NCI-H460 (cell line): ENCODE measurements at places on chromosomes 12 and 14. TPM values are rescaled to one million over a fixed set of nuclear protein-coding genes. Genes with fewer than 3 reads are reported as not detected.

Gene ASCL1
- total RNA-seq: not detected in 2 replicates

GRCh38 chr12:63897931-63898330 lies 53.4 kb downstream of the SRGAP1 start:
- DNase-seq: no peak

Gene KLRB1
- total RNA-seq: not detected in 2 replicates

Gene SLC6A12
- not detected in 2 replicates for total RNA-seq

GRCh38 chr14:22557846-22558220 lies 31.2 kb downstream of the DAD1 start:
- DNase-seq: no peak

DNA sequence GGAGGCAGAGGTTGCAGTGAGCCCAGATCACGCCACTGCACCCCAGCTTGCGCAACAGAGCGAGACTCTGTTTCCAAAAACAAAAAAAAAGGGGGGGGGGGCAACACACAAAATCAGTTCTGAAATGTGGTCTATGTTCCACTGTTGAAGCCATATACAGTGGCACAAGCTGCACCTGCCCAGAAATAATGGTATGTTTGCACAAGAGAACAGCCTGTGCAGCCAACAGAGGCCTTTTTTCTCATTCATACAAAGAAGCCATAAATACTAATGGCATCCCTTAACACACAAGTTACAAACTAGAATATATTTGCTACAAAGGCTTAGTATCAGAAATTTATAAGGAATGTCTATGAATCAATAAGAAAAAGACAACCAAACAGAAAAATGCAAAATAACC lies 37.1 kb downstream of the ITPR2 start:
- no peak for DNase-seq

DNA sequence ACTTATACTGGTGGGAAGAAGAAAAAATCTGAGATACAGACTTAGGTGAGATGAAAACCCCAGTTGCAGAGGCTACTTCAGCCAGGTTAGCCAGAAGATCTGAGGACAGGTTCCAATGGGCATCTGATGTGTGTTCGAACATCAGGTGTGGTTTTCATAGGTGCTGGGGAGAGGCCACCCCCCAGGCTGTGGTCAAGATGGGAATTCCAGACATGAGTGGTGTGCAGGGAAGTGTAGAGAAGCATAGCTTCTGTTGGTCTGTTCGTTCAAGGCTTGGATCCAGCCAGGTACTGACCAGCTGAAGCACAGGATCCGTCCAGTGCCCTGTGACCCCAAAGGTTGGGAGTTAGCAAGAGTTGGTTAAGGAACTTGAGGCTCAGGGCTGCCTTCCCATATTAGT lies 85.5 kb downstream of the SSPN start:
- DNase-seq: no peak

GRCh38 chr14:66476964-66477363 lies 9.2 kb upstream of the CCDC196 start:
- no peak for DNase-seq

DNA sequence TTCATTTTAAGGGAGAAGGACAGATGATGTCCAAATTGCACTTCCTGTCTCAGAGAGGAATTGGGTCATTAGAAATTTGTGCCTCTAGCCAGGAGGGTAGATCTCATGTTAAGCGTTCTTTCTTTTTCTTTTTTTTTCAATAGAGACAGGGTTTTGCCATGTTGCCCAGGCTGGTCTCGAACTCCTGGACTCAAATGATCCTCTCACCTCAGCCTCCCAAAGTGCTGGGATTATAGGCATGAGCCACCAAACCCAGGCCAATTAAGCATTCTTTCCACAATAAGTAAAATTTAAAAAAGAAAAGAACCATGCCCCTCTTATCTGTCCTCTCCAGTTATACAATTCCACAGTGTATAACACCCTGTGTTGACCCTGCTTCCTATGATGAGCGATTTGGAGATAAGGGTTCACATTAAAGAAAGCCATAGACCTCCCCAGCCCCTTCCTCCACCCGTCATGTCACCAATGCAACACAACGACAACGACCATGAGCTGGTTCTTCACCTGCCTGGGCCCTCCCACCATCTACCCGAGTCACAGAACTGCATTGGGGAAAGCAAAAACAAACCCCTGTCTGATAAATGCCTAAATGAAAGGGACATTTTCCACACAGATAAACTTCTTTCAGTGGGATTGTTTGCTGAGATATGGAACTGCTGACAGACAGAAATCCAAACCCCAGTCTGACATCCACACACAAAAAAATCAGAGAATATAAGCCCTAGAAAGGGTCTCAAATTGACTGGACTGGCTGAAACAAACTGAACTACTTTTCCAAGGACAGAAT lies 37.3 kb downstream of the SSH1 start:
- no peak for DNase-seq

- DNase-seq: peak; percentile 85
These were observed 4.1 kb downstream of the CD163L1 start for GRCh38 chr12:7439579-7440505.

GRCh38 chr12:121789800-121790728 lies 3.4 kb downstream of the RHOF start:
- DNase-seq: no peak

DNA sequence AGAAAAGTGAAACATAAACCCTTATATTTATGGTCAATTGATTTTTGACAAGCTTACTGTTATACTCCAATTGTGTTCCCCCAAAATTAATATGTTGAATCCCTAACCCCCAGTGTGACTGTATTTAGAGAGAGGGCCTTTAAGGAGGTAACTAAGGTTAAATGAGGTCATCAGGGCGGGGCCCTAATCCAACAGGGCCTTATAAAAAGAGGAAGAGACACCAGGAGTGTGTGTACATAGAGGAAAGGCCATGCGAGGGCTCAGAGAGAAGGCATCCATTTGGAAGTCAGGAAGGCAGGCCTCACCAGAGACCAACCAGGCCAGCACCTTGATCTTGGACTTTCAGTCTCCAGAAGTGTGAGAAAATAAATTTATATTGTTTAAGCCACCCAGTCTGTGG lies 6.5 kb upstream of the VTI1B start:
- no peak for DNase-seq

DNA sequence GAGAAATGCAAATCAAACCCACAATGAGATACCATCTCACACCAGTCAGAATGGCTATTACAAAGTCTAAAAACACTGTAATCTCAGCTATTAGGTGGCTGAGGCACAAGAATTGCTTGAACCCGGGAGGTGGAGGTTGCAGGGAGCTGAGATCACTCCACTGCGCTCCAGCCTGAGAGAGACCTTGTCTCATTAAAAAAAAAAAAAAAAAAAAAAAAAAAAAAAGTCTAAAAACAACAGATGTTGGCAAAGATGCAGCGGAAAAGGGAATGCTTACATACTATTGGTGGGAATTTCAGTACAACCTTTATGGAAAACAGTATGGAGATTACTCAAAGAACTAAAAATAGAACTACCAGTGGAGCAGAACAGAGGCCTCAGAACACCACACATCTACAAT lies 19.0 kb upstream of the ATF7 start:
- no peak for DNase-seq

Gene OR11H12
- 0.12 and 0.55 TPM in 2 replicates for total RNA-seq

Gene TRIP11
- 28.9 and 33.7 TPM in 2 replicates for total RNA-seq

DNA sequence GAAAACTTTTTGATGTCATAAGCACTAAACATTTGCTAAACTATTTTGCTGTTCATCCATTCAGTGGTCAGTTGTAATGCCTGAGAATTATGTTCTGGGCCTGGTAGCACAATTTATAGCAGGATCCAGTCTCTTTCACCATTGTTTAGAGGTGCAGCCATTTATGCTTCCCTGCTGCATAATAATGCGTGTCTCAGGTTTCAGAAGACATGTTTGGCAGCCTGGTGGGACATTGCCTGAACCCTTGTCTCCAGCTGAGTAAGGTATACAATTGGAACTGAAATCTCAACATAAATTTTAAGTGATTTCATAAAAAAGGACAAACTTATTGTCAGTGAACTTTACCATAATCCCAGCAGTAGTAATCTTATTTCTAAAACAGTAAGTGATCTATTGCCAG lies 94.8 kb downstream of the POLR3B start:
- DNase-seq: no peak

Gene NEUROD4
- total RNA-seq: not detected in 2 replicates

Gene CDH24
- total RNA-seq: 4.4 and 4.6 TPM in 2 replicates

Gene TMEM132D
- not detected in 2 replicates for total RNA-seq

GRCh38 chr14:99384450-99385417 lies 95.9 kb downstream of the SETD3 start:
- DNase-seq: no peak

DNA sequence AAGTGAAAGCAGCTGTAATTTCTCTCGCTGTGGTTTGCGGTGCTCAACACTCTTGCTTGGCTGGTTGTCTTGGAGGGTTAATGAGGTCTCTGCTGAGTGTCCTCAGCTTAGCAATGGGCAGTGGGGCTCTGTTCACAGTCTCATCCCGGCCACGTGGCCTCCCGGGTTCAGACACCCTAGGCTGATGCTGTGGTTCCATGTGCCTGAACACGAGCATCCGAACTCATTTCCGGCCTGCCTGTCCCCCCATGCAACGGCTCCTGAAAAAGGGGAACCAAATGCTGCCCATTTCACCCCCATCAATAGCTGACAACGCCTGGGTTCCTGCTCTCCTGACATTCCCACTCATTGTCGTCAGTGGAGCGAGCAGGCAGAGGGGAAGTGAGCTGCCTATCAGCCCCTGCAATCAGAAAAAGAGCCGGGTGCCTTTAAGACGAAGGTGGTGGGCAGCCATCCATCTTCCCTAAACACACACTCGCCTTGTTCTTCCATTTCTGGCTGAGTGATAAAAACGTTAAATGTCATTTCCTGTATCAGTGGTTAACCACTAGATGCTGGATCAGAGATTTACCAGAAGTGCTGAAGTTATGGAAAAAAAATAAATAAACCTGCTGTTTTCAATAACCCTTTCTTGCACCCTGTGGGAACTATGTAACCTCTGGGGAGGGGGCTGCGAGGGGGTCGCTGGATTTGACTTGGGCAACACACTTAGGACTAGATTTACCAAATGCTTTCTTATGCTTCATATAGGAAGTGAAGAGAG lies 60.3 kb upstream of the BCL2L14 start:
- DNase-seq: no peak

DNA sequence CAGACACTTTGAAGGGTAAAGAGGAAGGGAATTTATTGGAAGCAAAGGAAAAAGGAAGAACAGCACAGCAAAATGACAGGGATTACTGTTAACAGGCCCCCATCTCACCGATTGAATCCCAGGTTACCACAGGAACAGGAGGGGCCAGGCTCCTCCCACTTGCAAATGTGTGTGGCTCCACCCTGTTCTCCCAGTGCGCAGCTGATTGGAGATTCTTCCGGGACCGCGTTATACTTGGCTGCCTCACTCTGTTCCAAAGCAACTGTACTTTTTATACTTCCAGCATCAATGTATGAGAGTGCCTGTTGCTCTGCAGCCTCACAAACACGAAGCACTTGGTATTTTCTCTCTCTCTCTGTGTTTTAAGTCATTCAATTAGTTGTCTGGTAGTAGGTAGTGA lies 273.6 kb upstream of the MDGA2 start:
- no peak for DNase-seq

DNA sequence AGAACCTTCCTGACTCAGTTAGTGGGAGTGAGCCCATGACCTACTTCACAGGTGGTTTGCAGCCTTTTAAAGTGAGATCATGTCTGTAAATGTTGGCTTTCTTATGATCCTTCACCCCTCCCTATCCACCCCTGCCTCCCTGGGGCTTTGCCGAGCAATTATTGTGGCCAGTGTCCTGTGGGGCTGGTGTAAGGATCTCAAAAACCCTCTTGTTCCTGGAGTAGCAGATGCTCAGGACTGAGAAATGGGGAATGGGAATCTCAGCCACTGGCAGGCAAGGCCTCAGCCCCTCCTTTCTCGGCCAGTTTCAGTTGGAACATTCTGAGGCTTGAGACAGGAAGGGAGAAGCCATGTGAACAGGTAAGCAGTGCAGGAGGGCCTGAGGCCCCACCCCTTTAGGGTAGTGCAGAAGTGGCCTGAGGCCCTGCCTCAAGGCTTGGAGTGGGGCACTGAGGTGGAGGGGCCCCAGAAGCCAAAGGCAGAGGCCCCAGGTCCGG lies 53.8 kb downstream of the PLEKHG3 start:
- DNase-seq: no peak

GRCh38 chr14:103057028-103057371 lies 349 bp downstream of the CDC42BPB start:
- no peak for DNase-seq

DNA sequence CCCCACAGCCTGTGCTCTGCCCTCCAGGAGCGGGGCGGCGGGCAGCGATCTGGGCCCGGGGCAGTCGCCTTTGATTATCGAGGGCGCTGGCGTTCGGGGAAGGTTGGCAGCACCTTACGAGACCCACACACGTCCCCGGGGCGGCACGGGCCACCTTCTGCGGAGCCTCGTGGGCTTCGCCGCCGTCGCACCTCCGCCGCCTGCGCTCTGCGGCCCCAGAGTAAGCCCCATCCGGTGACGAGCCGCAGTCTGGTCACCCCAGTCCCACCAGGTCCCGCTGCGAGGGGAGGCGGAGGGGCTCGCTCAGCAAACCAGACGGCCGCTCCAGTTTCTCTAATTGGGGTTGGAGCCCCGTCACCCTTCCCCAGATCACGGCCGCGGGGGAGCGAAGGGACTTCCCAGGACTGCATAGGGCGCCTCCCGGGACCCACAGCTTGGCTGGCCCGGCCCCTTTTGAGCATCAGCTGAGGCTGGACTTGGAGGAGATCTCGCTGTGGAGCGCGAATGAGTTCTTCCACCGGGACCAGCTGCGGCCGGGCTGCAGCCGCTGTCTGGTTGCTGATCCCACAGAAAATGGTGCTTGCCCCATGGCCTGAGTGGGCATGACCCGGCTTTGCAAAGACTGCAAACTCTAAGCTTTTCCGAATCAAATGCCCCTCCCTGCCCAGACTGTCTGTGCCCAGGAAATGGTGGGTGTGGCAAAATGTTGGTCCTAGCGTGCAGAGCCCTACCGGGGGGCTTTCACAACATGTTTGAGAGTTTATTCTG lies 560 bp downstream of the LGALS3 start:
- no peak for DNase-seq

DNA sequence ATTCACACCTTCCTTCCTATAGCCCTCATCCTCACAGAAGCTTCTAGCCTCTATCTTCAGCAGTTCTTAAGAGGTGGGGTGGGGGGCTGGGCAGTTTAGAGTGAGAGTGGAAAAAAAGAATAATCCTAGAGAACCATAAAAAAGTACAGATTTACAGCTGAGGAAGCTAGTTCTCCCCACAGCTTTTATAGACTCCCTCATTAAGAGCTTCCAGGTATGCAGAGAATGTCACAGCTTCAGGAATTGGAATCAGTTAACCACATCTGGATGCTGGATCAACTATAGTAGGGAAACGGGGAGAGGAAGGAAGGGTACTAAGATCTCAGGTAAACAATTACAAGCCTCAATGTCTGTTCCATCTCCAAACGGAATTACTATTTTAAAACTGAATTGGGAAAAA lies 12.3 kb downstream of the GDF11 start:
- no peak for DNase-seq

GRCh38 chr12:47864646-47865235 lies 40.1 kb downstream of the VDR start:
- DNase-seq: no peak

DNA sequence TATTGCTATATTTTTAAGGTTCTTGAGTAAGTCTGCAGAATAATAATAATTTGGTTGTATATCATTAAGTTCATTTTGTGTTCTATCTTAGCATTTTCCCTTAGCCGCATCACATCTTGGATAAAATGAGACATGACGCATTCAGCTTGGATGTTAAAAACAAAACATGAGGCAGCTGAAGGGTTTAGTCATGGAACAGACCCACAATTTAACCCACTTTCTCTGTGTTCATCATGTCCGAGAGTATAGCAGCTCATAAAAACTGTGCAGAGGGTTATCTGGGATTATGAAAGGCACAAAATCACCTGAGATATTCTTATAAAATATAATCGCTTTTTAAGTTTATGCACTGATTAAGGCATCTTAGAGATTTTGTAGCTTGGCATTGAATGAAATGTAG lies 219.3 kb downstream of the TRHDE start:
- DNase-seq: no peak

GRCh38 chr14:89621009-89621421 lies 204.0 kb upstream of the FOXN3 start:
- no peak for DNase-seq
